ENCODE measurements at places on chromosomes 1 and 21.

- DNase-seq: no peak
Observed at GRCh38 chr1:155008015-155008941, 5.7 kb downstream of the ZBTB7B start.

DNA sequence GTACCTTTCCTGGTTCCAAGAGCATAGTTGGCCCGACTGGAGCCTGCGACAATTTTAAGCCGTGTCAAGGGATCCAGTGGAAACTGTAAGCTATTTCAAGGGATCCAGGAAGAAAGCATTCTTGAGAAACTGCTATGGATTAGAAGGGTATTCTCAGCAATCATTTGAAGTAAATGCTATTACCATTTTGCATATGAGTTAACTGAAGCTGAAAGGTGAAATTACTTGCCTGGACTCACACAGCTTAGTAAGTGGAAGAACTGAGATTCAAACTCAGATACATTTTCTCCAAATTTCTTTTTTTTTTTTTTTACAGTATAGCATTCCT lies 589 bp downstream of the ZNF684 start:
- DNase-seq: no peak

- no peak for DNase-seq
Observed at GRCh38 chr1:26043765-26044164, 2.2 kb downstream of the SLC30A2 start.

- no peak for DNase-seq
Observed at GRCh38 chr21:44913425-44914175, 7.1 kb downstream of the ITGB2 start.

DNA sequence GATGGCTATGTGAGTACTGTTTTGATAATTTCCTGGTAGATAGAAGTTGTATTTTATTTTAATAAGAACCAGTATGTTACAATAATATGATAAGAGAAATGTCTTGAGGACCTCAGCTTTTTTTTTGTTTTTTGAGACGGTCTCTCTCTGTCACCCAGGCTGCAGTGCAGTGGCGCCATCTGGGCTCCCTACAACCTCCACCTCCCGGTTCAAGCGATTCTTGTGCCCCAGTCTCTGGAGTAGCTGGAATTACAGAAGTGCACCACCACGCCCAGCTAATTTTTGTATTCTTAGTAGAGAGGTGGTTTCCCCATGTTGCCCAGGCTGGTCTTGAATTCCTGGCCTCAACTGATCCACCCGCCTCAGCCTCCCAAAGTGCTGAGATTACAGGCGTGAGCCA lies 968.1 kb upstream of the ADGRL4 start:
- DNase-seq: no peak

- DNase-seq: peak; percentile 89
Observed at GRCh38 chr1:223716302-223716862, 4.0 kb downstream of the CAPN2 start.

DNA sequence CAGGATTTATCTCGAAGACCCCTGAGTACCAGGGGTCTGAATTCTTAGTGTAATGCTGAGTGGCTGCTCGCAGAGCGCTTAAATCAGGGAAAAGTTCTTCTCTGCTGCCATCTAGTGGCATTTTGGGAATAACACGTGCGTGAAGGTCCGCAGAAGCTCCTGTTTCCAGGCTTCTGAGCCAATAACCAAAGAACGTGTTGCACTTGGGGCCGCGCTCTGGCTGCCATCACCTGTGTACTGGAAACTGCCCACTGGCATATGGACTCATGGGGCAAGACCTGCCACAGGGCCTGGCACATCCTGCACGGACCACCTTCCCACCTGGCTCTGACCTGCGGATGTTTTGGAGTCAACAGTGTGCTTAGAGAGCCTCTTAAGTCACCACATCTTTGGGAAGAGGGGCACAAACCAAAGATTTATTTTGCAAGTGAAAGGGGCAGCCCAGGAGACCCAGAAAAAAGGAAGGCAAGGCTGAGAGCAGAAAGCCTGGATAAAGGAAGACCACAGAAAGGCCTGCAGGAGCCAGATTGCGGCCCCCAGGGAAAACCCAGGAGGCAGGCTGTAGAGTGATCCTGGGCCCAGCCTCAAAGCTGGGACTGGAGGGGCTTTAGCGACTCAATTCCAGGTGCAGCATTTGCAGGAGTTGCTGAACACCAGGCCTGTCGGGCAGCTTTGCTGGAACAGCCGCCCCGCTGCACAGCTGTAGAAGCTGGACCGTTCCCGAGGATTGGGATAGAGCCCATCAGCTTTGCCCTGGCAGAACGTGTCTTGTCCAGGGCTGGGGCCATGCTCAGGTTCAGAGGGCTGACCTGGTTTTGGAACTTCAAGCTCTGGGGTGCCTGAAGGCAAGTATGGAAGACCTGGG lies 13.0 kb downstream of the CHIT1 start:
- DNase-seq: peak; percentile 83
